ENCODE measurements at places on chromosomes 6 and 20.

DNA sequence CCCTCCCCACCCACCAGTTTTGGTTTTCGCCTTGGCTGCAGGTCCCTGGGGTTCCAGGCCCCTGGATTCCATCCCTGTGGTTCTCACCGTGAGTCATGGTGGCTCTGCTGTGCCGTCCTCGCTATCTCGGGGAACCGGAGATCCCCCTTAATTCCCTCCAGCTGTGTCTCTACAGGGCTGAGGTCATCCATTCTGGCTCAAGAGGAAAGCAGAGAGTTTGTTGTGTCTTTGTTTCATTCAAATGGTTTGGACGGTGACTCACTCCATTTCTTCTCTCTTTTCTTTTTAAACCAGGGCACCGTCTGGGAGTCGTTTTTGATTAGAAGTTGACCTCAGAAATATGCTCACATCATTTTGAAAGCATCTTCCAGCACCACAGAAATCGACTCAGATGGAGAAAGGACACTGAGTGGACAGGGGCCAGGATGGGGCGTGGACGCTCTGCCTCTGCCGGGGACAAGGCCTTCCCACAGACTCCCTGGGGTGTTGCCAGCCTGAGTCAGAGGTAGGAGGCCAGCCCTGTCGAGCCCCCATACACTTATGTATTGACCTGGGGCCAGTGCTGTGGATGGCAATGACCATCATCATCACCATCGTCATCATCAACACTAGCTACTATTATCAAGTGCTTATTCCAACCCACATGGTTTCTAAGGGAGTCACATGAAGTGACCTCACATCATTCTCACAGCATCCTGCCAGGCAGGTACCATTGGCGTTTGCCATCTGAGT is 176.2 kb downstream of the NFATC2 start:
- DNase-seq: peak; percentile 75

DNA sequence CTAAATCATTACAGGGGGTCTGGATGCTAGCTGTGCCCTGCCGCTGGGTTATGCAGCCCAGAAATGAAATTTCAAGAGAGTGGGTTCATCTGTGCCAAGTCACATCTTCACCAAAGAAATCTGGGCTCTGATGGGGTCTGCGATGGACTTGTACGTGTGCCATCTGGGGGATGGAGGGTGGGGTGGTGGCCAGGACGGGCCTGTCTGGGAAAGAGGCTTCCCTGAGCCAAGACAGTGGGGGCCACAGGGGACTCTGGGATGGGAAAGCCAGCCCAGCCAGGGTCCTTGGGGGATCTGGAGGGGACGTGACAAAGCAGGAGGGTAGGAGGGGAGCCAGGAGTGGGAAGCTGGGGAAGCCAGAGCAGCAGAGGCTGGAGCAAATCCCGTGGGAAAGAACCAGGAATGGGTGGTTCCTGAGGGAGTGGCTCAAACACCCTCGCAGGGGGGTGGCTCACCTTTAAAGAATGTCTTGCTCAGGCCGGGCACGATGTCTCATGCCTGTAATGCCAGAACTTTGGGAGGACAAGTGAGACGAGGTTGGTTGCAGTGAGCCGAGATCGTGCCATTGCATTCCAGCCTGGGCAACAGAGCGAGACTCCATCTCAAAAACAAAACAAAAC is 36.3 kb upstream of the SULF2 start:
- DNase-seq: peak; percentile 39

- DNase-seq: no peak
Observed at GRCh38 chr6:125207956-125208355, 54.4 kb downstream of the TPD52L1 start.

DNA sequence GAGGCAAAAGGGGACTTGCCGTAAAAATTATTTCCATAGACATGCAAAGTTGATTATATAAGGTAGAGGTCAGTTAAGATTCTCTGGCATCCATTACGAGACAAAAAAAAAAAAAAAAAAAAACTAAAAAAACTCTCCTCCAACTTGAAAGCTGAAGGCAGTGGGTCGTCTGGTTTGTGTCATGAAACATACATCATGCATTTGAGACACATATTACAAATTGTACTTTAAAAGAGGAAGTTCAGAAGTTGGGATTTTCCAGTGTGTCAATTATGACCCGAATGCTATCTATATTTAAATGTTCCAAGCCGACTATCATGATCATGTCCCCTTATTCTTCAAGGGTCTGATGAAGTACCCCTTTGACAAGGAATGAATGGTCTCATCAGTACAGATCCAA is 125.1 kb downstream of the ZNF217 start:
- no peak for DNase-seq

- peak; percentile 22 for DNase-seq
Observed at GRCh38 chr6:46011188-46012085, 4.2 kb downstream of the CLIC5 start.

DNA sequence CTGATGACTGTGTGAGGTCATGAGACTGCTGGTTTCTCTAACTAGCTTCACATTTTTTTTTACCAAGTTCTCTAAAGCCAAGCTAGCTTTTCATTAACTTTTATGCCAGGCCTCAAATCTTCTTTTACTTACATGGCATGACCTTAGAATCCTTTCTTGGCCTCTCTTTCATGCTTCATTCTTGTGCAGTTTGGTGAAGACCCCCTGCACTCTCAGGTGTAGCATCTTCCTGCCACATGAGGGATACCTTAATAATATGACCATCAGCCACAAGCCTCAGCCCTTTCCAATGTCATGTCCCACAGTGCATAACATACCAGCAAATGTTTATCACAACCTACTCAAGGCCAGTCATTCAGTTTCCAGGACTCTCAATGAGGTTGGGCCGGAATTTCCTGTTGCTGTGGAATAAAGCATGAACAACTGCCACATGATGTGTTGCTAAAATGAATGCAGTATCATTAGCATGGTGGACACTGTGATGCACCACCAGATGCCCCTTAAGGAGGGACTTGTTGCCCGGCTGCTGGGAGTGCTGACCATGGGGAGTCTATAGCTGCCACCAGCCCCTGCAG is 72.2 kb downstream of the RIN2 start:
- DNase-seq: no peak

- DNase-seq: no peak
Observed at GRCh38 chr6:119355157-119355556, 5.6 kb upstream of the MAN1A1 start.

DNA sequence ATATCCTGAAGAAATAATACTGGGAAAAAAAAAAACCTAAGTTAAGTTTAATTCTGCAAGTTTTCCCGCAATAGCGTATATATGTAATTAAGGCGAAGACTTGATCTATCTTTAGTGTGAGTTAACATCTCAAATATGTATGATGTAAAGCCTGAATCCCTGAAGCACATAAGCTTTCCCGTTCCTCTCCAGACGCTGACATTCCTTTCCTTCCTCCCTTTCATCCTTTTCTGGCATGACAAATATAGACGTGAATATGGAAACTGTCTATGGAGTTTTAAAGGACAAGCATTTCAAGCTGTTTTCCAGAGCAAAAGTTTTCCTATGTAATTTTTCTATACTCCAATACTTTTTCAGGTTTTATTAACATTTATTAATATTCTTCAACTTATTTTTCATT is 637.0 kb downstream of the COL12A1 start:
- DNase-seq: no peak

- no peak for DNase-seq
Observed at GRCh38 chr6:28333047-28333446, 2.9 kb downstream of the ZSCAN31 start.

DNA sequence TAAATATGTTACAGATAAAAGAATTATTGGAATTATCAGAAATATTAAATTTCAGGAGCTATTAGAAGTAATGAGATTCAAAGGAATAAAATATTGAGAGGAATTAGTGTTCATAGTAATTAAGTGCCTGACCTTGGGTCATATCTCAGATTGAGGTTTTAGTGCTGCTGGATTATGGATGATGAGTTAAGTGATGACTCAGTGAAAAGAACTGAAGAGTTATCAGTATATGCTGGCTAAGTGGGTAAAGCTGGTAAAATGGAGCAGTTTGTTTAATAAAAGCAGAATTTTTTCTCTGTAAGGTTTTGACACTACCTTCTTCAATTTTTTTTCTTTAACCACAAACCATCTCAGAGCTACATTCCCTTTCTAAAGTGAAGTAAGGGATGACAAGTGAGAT is 206.7 kb downstream of the MANEA start:
- no peak for DNase-seq

DNA sequence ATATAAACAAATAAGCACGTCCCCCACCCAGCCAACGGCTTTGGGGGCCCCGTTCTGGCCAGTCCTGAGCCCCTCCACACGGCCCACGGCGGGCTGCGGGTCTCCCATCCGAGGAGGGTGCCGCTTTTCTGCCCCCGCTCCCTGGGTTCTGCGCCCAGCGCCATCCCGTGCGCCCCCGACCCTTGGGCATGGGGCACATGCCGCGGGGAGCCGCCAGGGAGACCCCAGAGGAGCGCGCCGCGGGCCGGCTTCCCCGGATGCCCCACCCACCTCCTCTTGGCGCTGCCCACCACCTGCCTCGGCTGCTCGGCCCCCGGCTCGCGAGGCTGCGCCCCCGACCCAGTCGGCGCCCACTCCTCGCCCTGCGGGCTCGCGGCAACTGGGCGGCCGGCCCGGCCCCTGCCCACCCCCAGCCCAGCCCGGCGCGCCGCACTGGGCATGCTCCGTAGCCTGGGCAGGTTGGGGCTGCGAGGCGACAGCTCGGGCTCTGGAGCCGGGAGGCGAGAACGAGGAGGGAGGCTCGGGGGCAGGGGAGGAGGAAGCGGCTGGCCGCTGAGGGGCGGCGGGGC is 570 bp upstream of the PLCB4 start:
- peak; percentile 48 for DNase-seq

GRCh38 chr6:45685076-45685475 is 307.3 kb upstream of the SUPT3H start:
- no peak for DNase-seq

- no peak for DNase-seq
Observed at GRCh38 chr20:58829531-58829941, 21.2 kb downstream of the GNAS-AS1 start.

Data from ELF-1 (cell line).